ENCODE measurements at places on chromosomes 7 and 10. TPM values are rescaled to one million over a fixed set of nuclear protein-coding genes. Genes with fewer than 3 reads are reported as not detected.

SLC39A12 gene
- total RNA-seq: not detected

GRCh38 chr7:120794106-120794729, 63.7 kb downstream of the TSPAN12 start:
- no peak overlapping the region for H3K27ac ChIP-seq
- H3K4me1 ChIP-seq: no peaks in the 10 kb centered on the region
- H3K4me3 ChIP-seq: no peak overlapping the region
- no peaks in the 10 kb centered on the region for H3K27me3 ChIP-seq
- no peaks in the 10 kb centered on the region for H3K36me3 ChIP-seq

DNA sequence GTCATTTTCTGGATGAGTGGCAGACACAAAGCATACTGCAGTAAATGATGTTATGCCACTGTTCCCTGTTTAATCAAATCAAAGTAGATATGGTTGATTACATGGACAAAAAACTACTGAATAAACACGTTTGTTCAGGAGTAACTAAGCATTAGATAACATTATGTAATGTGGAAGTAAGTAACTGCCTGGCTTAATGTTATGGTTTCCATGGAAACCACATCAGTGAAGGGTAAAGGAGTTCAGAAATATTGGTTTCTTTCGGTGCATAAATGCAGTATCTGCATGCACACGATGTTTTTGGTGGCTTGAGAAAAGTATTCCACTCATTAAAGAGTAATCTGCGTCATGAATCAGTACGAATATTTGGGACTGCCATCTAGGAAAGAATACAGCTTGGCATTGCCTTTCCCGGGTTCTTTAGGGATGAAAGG, 131.3 kb upstream of the PRKCQ start:
- no peaks in the 10 kb centered on the region for H3K27me3 ChIP-seq
- H3K4me1 ChIP-seq: no peaks in the 10 kb centered on the region
- H3K36me3 ChIP-seq: no peaks in the 10 kb centered on the region

RAB19 gene
- total RNA-seq: not detected
